ENCODE measurements at places on chromosomes 2 and 18. TPM values are rescaled to one million over a fixed set of nuclear protein-coding genes. Genes with fewer than 3 reads are reported as not detected.

DNA sequence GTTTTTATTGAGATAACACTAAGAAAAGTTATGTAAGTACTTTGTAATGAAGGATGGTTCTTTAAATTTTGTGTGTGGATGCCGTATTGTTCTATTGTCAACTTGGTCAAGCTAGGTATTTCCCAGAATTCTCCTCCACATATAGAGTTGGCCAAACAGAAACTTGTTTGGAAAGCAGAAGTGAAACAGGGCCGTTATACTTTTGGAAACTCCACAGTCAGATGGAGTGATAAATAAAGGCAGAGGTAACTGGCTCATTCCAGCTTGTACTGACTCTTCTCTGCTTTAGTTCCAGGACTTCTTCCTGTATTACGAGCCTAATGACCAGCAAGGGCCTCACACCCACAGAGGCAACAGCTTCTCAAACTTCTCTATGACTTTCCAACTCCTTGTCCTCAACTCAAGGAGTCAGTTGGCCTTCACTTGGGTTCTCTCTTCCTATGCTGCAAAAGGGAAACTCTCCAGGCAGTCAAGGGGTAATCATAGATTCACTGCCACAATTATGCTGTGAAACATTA, 16.4 kb upstream of the STARD7 start:
- DNase-seq = no peak

DNA sequence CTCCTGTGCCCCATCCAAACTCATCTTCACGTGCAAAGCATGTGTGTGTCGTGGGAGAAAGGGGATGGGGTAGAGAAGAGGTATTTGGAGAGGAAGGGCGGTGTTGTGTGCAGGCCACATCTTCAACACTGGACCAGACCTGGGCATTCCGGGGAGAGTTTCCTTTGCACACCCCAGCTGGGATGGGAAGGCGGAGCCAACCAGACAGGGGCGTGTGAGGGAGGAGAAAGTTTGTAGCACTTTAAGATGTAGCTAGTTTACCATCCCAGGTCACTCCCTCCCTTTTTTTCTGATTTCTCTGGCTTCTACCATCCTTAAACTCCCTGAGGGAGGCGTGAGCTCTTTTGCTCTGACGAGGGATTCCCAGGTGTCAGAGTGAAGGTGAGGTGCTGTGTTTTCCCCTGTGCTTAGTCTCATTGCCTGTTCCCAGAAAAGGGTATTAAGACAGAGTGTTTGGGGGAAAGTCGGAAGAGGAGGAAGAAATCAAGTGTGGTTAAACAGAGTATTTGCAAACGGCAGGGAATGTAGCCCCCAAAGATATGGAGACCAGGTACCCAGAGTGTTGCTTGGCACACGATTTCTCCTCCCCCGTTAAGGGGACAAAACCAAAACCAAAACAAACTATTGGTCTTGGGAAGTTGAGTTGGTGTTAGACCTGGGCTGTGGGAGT, 1.6 kb downstream of the SETBP1 start:
- no peak for DNase-seq

DNA sequence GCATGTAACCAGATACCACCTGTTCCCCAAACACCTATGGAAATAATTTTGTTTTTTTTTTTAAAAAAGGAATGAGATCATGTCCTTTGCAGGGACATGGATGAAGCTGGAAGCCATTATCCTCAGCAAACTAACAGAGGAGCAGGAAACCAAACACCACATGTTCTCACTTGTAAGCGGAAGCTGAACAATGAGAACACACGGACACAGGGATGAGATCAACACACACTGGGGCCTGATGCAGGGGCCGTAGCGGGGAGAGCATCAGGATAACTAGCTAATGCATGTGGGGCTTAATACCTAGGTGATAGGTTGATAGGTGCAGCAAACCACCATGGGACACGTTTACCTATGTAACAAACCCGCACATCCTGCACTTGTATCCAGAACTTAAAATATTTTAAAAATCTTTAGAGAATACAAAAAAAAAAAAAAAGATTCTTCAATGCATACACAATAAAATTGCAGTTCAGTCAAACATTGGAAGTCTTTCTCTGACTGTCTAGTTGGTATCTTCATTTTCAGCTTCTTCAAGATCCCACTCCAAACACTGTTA, 11.6 kb upstream of the CASP10 start:
- no peak for DNase-seq

- DNase-seq = no peak
Measured at GRCh38 chr2:111031546-111032478, 88.9 kb upstream of the BCL2L11 start.

DNA sequence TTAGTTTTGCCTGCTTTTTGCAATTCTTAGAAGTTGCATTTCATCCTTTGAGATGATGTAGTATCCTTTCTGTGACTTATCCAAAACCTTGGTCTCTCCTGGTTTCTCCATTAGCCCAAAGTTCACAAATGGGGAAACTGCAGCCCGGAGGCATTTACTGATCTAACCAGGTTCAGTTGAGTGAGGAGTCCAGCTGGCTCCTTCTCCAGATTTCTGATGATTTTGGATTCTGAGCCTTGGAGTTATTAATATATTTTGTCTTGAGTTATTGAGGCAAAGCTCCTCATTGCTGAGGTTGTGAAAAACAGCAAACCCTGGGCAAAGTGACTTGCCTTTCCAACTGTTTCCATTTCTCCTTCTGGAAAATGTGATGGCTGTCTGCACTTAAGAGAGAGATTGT, 1.7 kb downstream of the SLC1A4 start:
- DNase-seq = no peak

DNA sequence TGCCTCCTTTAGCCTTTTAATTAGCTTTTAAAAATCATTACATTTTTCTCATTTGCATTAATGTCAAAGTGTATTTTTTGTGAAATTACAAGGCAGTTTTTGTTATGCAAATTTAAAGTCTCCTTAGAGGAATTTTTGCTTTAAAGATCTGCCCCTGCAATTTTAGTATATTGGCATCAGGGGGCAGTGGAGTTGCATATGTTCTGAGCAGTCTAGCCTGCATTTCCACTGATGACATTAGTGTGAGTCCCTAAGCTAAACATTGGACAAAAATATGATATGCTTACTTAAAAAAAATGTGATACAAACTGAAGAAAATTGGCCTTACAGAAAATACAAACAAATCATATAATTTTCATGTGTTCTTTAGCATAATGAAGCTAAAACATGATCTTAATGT, 426.5 kb downstream of the SLC4A3 start:
- no peak for DNase-seq

DNA sequence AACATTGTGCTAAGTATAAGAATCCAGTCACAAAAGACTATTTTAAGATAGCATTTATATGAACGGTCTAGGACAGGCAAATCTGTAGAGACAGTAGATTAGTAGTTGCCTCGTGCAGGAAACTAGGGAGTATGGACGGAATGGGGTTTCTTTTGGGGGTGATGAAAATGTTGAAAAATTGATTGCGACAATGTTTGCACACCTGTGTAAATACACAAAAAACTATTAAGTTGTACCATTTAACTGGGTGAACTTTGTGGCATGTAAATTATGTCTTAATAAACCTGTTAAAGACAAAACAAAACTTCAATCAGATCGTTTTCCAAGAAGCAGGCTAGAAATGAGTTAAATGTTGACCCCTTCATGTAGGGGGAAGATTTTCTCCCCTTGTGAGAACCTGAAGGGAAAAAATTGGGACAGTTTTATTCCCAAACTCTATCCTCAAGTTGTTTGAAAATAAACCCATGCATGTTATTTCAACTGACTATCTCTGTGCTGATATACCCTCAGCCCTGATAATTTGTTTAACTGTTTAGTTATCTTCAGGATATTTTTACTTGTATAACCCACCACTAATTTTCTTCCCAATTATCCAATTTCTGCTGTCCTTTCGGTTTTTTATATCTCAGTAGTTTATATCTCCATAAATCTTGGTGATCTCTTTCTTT, 87.2 kb downstream of the CAMKMT start:
- DNase-seq = no peak

- no peak for DNase-seq
Measured at GRCh38 chr2:191374366-191374765, 129.2 kb downstream of the MYO1B start.

- no peak for DNase-seq
Measured at GRCh38 chr2:10392951-10393639, 55.0 kb downstream of the ODC1 start.

- no peak for DNase-seq
Measured at GRCh38 chr2:44925561-44926136, 15.9 kb upstream of the SIX3 start.

DNA sequence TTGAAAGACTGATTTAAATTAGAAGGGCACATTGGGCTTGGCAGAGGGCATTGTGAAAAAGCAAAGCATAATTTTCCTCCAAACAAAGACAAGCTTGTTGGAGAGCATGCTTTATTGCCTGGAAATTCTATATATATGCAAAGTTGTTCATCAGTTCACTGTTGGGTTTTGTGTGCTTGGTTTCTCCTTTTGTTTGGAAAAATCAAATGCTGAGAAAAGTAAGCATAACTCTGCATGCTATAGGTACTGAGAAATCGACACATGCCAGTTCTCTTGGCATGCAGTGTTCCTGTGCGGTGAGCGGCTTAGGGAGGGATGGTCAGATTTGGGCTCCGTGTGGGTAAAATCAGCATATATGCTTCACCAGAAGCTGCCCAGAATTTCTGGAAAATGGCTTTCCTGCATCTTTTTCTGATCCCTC, 161.0 kb downstream of the RAPGEF4 start:
- no peak for DNase-seq

GRCh38 chr2:105732955-105733607, 11.6 kb upstream of the NCK2 start:
- no peak for DNase-seq

Gene ZNF521
- not detected for polyA plus RNA-seq

Gene SH2D6
- polyA plus RNA-seq = 1.4 TPM

Gene GTF2A1L
- polyA plus RNA-seq = not detected

Gene CPO
- 0.13 TPM for polyA plus RNA-seq

Measured in A549 (cell line).